Panc1 (cell line): ENCODE measurements at places on chromosomes 16 and 17.

DNA sequence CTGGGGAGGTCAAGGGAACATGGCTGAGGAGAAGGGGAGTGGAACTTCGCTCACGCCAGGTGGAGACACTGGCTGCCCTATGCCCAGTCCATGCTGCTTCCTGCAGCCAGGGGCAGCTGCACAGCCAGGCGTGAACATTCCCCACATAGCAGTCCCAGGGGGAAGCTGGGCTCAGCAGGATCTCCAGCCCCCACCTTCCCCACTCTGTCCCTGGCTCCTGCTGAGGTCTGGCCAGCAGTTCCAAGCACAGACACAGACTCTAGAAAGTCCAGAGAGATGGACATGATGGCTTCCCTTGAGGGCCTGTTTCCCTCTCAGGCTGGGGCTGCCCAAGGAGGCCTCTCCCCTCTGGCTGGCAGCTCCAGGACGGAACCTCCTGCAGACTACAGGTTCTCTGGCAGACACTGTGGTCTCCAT, 9.3 kb downstream of the JUP start:
- DNase-seq, result no peak

- no peak for DNase-seq
Observed at GRCh38 chr16:14202697-14203096, 131.6 kb downstream of the MRTFB start.

- DNase-seq, result no peak
Observed at GRCh38 chr16:1033128-1033679, 39.3 kb upstream of the SSTR5 start.

- no peak for DNase-seq
Observed at GRCh38 chr17:55351226-55351625, 70.4 kb downstream of the MMD start.

- DNase-seq, result no peak
Observed at GRCh38 chr17:64781810-64782555, 119.9 kb upstream of the SMURF2 start.

DNA sequence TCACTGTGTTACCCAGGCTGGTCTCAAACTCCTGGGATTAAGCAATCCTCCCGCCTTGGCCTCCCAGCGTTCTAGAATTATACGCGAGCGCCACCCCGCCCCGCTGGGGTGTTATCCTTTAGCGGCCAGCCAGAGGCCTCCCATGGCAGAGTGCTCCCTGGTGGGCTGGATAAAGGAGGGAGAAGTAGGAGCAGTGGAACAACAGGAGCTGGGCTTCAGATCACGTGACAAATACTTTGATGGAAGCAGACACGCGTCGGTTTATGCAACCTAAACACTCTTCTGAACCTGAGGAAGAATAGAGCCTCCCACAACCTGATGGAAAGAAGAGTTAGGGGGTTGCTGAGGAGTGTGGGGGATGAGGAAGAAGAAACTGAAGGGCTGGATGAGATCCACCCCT, 2114.0 kb downstream of the TP53TG3F start:
- no peak for DNase-seq

DNA sequence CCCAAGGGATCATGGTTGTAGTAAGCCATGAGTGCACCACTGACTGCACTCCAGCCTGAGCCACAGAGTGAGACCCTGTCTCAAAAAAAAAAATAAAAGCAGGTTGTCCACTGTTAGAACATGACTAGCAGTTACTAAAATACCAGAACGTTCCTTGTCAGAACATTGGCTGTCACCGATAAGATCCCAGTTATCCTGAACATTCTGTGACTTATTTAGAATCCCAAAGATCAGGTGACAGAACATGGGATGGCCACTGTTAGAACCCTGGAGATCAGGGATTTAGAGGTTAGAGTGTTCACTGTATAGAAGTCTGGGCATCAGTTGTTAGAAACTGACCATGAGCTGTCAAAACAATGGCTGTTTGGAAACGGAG, 8.6 kb downstream of the CES4A start:
- DNase-seq, result no peak

DNA sequence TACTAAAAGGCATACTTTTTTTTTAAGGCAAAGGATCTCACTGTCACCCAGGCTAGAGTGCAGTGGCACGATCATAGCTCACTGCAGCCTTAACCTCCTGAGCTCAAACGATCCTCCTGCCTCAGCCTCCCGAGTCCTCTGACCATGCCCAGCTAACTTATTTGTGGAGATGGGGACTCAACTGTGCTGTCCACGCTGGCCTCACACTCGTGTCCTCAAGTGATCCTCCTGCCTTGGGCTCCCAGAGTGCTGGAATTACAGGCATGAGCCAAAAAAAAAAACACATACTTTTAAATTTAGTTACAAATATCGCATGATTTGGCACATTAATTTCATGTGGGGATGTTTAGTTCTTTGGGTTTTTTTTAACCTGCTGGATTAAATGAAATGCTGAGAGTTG, 207.7 kb upstream of the CHMP6 start:
- no peak for DNase-seq

GRCh38 chr16:84462296-84463210, 41.9 kb downstream of the MEAK7 start:
- no peak for DNase-seq

GRCh38 chr16:50640391-50640790, 40.7 kb downstream of the SNX20 start:
- DNase-seq, result no peak

DNA sequence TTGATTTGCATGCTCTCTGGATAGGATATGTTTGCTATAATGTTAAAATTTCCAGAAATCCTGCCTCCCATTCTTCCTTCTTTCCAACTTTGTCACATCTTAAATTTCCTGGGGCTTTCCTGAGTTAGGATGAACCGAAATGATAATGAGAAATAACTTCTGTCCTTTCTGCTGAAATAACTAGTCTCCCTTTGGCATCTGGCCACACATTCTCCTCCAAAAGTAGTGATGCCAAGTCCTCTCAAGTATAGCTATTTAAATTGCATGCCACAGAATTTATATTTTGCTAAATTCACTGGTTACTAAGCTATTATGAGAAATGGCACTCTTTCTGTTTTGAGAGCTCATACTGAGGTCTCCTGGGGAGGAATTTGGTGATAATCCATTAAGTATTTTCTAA, 30.6 kb downstream of the FAM20A start:
- DNase-seq, result no peak

- no peak for DNase-seq
Observed at GRCh38 chr17:11140043-11140442, 101.0 kb upstream of the SHISA6 start.
